Smooth muscle cell of the brain vasculature (primary cell): ENCODE measurements at places on chromosomes 12 and 14.
A peak's percentile ranks its signal among the peaks of the same experiment; 100 is the strongest.

- no peak for DNase-seq
These were observed 48.0 kb downstream of the DRAM1 start for GRCh38 chr12:101925361-101925760.

GRCh38 chr12:1917172-1918070 lies 1.0 kb downstream of the CACNA2D4 start:
- no peak for DNase-seq

GRCh38 chr14:69531135-69531534 lies 43.5 kb downstream of the CCDC177 start:
- no peak for DNase-seq

DNA sequence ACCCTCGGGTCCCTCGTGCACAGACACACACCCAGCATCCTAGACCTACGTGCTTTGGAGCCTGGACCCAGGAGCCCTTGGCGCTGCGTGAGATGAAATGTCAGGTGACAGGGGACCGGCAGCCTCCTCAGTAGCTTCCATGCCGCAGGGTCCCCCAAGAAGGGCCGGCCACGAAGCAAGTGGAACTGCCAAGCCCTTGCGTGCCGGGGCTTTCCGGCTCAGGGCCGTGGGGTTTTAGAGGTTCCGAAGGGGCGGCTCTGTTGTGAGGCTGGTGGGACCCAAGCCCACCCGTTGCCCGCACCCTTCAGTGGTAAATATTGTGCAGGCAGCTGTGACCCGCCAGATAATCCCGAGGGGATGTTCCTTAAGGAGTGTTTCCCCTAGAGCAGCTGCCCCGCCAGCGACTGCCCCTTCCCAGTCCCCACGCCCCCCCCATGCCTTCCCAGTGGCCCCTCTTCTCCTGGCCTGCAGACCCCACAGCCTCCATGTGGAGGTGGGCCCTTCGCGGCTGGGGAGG lies 133.7 kb downstream of the ADGRD1 start:
- DNase-seq, result no peak

DNA sequence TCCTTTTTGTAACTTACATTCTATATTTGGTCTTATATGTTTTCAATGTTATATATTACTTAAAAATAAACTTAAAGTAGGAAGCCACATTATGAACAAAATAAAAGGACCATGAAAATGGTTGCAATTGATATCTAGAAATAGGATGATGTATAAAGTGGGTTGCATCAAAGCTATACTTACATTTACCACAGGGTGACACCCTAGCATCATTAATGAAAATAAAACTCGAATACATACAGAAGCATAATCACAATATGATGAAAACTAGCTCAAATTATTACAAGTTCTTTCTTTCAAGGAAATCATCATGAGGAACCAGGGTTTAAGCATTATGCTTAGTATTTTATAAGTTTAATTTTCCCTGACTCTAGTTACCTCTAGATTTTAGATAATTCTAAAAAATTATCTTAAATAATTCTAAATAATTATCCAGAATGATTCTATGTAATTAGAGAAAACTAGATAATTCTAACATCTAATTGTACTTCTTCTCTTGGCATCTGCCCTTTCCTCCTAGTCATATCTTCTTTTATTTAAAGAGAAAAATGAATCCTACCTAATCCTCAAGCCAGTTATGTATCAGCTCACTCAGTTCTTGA lies 31.2 kb downstream of the TAS2R7 start:
- DNase-seq, result peak; percentile 26

GRCh38 chr12:31015215-31015614 lies 58.4 kb upstream of the DDX11 start:
- no peak for DNase-seq

GRCh38 chr14:103693515-103693914 lies 21.7 kb downstream of the XRCC3 start:
- DNase-seq, result no peak

GRCh38 chr14:83918546-83918945 lies 1611.4 kb upstream of the FLRT2 start:
- DNase-seq, result no peak

DNA sequence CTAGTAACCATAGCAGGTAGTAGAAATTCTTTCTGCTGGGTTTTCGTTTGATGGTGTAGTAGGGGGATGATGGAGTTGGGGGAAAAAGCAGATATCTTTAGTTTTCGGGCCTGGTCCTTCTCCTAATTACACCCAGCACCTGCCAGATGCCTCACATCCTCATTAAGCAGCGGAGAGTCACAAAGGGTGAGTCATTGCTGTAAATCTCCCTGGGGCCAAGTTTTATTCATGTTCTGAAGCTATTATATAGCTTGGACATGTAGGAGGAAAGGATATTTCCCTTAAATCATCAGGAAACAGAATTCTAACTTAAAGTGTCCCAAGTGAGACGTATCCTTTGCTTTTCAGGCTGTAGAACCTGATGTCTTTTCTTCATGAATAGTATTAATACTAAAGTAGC lies 4.9 kb upstream of the NECAP1 start:
- no peak for DNase-seq

- no peak for DNase-seq
These were observed 45.3 kb upstream of the CNTN1 start for GRCh38 chr12:40646911-40647310.

GRCh38 chr12:113292091-113292490 lies 42.8 kb downstream of the SLC8B1 start:
- no peak for DNase-seq

DNA sequence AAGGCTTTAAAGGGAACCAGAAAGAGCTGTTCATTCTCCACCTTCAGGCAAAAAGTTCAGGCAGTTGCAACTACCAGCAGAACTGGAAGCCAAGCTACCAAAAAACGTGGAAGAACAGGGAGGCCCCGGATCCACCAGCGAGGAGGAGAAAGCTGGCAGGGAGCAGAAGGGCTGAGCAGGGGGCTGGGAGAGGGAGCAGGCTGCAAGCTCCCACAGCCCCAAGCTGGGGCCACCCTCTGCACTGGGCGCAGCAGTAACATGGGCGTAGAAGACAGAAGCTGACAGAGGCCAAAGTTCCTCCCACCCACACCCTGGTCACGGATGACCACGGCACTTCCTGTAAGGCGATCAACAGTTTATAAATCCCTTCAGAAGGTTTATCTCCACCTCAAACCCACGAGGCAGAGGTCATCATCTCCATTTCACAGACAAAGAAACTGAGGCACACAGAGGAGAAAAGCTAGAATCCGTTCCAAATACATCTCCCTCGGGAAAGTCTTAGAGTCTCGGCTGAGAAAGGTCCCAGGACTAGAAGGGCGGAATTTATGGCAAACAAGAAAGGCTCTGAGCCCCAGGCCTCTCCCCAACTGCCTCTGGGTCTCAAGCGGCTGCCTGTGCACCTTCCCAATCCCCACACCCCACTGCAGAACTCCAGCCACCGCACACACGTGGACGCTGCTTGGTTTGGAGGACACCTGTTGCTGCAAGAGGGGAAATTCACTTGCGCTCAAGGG lies 1.8 kb downstream of the CCDC85C start:
- no peak for DNase-seq
